Activated T-helper 1 cell treated with anti-CD3 and anti-CD28 coated beads, Interleukin-12 subunit alpha, Interleukin-12 subunit beta, Interleukin-2, Interleukin-4 antibody, amounts not matched to agents 30 ng/mL and 10 ng/mL and 1 ng/mL, durations not matched to agents 14 hours and 24 hours and 36 hours (primary cell): ENCODE measurements at places on chromosomes 16 and 17. TPM values are rescaled to one million over a fixed set of nuclear protein-coding genes. Genes with fewer than 3 reads are reported as not detected.

TEKT1 gene
- not detected in 2 replicates for total RNA-seq

ZFP3 gene
- total RNA-seq: 1.9 and 2.0 TPM in 2 replicates

RASL10B gene
- total RNA-seq: 1.0 and 1.3 TPM in 2 replicates

PPY gene
- total RNA-seq: not detected in 2 replicates

STH gene
- total RNA-seq: not detected in 2 replicates

KCNG4 gene
- total RNA-seq: not detected in 2 replicates

TPSAB1 gene
- not detected in 2 replicates for total RNA-seq

MMP25 gene
- 11.9 and 12.8 TPM in 2 replicates for total RNA-seq
